ENCODE measurements at places on chromosomes 16 and 17. TPM values are rescaled to one million over a fixed set of nuclear protein-coding genes. Genes with fewer than 3 reads are reported as not detected.

Gene TK1
- total RNA-seq, result 3.7 TPM

Gene LGALS9C
- not detected for total RNA-seq

Gene NUPR1
- total RNA-seq, result under 0.01 TPM

Gene PMFBP1
- 0.41 TPM for total RNA-seq

Gene KRT28
- not detected for total RNA-seq

Gene PIGL
- 20.4 TPM for total RNA-seq

Gene C16orf92
- not detected for total RNA-seq

Gene VAT1
- total RNA-seq, result 77.9 TPM

Gene TRPV2
- 2.4 TPM for total RNA-seq

Gene GOSR2
- 53.0 TPM for total RNA-seq

Gene KRT15
- not detected for total RNA-seq

Gene HOXB2
- total RNA-seq, result not detected

Gene SDR42E1
- 0.41 TPM for total RNA-seq

Gene MRPL45
- 36.3 TPM for total RNA-seq

Gene POLG2
- 13.5 TPM for total RNA-seq

Gene KCNJ2
- total RNA-seq, result 13.5 TPM

Gene FBXW10B
- total RNA-seq, result 0.82 TPM

Gene NT5M
- total RNA-seq, result 6.5 TPM

Gene CCL5
- not detected for total RNA-seq

Gene KRT25
- total RNA-seq, result not detected

Gene LPO
- not detected for total RNA-seq

Gene DHRS7C
- not detected for total RNA-seq

Gene KRT40
- total RNA-seq, result not detected

Gene PLLP
- total RNA-seq, result 1.6 TPM

Gene C17orf113
- 3.7 TPM for total RNA-seq

Gene ST6GALNAC2
- total RNA-seq, result not detected

Gene CBX4
- 18.3 TPM for total RNA-seq

Gene VTN
- 0.41 TPM for total RNA-seq

Gene PRDM7
- not detected for total RNA-seq

Gene MT1H
- not detected for total RNA-seq

Gene EEF2KMT
- 4.1 TPM for total RNA-seq

Gene ITGAX
- total RNA-seq, result 0.41 TPM

Gene TNFRSF13B
- not detected for total RNA-seq

Gene CALB2
- total RNA-seq, result 19.2 TPM

Gene ACSM5
- under 0.01 TPM for total RNA-seq

Gene MSLN
- not detected for total RNA-seq

Gene DNAH17
- under 0.01 TPM for total RNA-seq

All from frontal cortex (tissue), 4 donors.